ENCODE measurements at places on chromosomes 2 and 18.

DNA sequence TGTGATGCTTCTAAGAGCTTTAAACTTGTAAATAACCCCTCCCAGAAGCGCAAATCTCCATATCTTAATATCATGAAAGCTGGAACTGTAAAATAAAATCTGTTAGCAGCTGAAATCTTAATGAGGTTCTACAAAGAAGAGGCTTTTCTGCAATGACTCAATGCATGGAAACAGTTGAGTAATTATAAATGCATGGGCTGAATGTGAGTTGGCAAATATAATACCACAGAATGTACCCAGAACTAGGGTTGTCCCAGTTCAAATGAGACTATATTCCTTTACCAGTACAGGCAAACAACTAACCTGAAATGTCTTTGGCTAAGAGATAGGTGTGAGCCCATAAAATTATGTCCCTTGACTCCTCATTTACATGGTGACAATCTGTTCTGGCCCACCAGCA, 52.9 kb downstream of the SATB2 start:
- DNase-seq, result no peak

GRCh38 chr2:66526180-66526579, 91.3 kb downstream of the MEIS1 start:
- DNase-seq, result no peak

GRCh38 chr18:13633700-13634099, 92.7 kb downstream of the FAM210A start:
- no peak for DNase-seq

DNA sequence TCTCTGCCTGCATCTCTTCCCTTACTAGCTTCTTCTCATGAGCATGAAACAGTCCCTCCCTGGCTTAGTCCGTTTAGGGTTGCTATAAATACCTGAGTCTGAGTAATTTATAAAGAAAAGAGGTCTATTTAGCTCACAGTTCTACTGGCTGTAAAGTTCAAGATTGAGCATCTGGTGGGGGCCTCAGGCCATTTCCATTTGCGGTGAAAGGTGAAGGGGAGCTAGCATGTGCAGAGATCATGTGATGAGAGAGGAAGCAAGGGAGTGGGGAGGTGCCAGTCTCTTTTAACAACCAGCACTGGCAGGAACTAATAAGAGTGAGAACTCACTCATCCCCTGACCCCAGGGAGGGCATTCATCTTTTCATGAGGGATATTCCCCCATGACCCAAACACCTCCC, 26.8 kb downstream of the RHBDD1 start:
- DNase-seq, result no peak

- no peak for DNase-seq
These were observed 61.6 kb upstream of the TGIF1 start for GRCh38 chr18:3388323-3388722.

- DNase-seq, result no peak
These were observed 34.2 kb downstream of the TMEM17 start for GRCh38 chr2:62471816-62472215.
